ENCODE measurements at places on chromosomes 4 and X.

DNA sequence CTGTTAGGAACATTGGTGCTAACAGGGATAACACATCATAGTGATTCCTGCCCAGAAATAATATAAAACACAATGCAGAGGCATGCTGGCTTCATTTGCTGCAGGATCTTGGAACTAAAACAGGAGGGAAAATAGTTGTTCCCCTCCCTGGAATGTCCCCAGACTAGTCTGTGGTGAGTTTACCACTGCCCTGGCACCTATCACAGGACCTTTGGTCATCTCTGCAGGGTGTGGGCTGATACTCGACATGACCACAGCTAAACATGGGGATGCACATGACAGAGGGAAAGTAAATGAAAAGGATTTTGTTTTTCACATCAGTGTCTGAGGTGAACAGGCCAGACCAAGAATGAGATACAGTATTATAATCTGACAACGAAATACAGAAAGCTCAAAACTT is 160.2 kb upstream of the DKK2 start:
- no peak for DNase-seq

GRCh38 chr4:8550691-8551090 is 29.5 kb upstream of the GPR78 start:
- no peak for DNase-seq

GRCh38 chrX:9298221-9298620 is 166.6 kb upstream of the TBL1X start:
- DNase-seq: no peak

DNA sequence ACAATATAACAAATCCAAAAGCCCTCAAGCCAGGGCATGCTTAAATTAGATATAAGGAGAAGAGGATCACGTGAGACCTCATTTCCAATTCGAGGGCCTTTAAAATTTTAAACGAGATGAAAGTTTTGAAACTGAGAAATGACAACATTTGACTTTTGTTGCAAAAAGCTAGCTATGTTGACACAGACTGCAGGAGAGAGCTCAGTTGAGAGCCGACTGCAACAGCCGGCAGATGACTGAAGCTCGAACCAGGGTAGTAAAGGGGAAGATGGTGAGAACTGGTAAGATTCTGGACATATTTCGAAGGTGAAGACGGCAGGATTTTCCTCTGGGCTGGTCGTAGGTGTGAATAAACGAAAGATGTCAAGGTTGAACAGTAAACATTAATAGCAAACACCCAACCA is 773 bp downstream of the PRMT9 start:
- DNase-seq: no peak

GRCh38 chr4:73450398-73451004 is 14.5 kb downstream of the AFP start:
- no peak for DNase-seq

GRCh38 chr4:40480291-40480690 is 145.2 kb downstream of the CHRNA9 start:
- DNase-seq: no peak

DNA sequence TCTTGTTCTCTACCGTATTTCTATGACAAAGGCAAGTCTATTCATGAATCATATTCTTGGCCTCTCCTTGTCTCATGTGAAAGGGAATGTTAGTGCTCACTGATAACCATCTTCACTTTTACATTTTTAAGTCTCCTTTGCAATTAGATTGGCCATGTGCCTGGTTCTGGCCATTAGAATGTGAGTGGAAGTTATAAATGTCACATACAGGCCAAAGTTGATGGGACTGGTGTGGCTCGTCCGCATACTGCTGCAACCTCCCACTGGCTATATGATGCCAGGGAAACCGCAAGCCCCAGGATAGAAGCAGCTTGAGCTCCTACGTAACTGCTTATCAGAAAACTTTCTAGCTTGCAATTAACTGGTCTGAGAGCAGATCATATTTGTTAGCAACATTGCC is 86.1 kb downstream of the MAGEC1 start:
- no peak for DNase-seq

- DNase-seq: no peak
Observed at GRCh38 chr4:3489451-3489962, 26.4 kb downstream of the DOK7 start.

GRCh38 chrX:130197464-130197863 is 25.7 kb downstream of the RAB33A start:
- DNase-seq: no peak

- no peak for DNase-seq
Observed at GRCh38 chr4:46870411-46870810, 38.6 kb downstream of the COX7B2 start.

DNA sequence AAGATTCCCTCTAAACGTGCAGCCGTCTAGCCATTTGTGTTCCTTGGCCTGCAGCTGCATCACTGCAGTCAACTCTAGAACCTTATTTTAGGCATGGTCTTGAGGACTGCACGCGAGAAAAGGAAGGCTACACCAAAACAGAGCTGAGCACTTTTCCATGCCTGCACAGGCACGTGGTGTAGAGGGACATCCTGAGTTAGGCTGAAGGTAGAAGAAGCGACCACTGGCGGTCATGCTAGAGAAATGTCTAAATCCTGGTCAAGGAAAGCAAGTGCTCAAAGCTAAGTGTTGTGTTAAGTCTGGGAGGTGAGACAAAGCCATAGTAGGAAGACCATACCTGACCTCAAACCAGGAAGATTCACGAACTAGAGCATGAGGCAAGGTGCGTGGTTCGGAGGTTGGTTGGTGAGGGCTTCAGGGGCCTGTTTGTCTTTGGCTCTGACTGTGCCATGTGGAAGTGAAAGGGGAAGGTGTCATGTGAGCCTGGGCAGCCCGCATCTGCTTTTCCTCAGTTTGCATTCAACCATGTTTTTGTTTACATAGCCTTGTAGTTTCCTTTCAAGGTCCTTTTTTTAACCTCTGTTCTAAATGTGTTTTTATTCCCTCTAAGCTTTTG is 203.8 kb downstream of the AASDH start:
- no peak for DNase-seq

- DNase-seq: no peak
Observed at GRCh38 chr4:145566086-145566708, 53.0 kb upstream of the MMAA start.

DNA sequence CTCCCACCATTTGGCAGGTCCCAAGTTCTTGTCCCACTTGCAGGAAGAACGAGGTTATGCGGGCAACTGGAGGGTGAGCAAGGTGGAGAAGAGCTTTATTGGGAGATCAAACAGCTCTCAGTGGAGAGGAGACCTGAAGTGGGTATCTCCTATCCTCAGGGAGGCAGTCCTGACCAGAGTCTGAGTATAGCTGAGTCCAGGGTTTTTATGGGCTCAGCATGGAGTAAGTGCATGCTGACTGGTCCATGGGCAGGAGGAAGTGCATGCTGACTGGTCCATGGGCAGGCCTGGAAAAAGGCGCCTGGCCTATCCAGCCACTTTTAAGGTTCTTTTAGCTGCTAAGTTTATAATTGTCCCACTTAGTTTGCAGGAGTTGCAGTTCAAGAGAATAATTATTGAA is 7.4 kb upstream of the HNRNPD start:
- no peak for DNase-seq

DNA sequence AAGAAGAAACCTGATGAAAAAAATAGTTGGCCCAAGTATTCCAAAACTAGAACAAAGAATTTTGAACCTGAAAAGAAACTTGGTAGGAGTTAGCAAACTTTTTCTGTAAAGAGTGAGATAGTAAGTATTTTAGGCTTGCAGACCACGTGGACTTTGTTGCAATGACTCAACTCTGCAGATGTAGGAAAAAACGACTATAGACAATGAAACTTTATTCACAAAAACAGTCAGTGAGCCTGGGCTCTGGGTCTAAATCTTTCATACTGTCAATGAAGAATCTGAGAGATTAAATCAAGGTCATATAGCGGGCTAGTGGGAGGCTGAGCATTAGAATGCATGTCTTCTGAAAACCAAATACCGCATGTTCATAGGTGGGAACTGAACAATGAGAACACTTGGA is 23.0 kb downstream of the SH3D19 start:
- no peak for DNase-seq

DNA sequence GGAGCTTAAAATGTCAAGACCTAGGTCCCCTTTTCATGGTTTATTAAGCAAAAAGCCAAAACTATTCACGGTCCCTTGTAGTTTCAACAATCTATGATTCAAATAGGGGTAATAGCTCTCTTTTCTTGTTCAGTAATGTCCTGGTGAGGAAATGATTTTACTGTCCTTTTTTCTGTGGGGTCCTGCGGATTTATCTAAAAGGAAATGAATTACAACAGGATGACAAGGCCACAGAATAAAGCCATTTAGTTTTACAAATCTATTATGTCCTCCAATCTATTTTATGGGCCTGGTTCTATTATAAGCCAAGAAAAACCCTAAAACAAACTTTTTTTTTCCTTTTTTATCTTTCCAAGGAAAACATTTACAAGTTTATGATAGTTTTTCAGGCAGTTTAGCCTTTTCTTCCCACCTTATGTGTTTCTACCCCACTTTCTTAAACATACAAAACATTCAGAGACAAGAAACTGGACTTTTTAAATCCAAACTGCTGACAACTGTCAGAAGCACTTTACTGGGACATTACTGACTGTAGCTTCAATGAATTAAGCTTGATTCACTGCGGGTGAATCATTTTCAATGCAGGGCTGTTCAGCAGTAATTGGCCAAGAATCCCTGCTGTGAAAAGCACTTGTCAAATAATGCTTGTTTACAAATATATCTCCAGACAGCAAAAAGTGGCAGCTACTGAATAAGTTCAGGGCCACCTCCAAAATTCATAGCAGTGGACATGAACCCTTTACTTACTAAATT is 4.3 kb downstream of the EPHA5 start:
- DNase-seq: no peak

DNA sequence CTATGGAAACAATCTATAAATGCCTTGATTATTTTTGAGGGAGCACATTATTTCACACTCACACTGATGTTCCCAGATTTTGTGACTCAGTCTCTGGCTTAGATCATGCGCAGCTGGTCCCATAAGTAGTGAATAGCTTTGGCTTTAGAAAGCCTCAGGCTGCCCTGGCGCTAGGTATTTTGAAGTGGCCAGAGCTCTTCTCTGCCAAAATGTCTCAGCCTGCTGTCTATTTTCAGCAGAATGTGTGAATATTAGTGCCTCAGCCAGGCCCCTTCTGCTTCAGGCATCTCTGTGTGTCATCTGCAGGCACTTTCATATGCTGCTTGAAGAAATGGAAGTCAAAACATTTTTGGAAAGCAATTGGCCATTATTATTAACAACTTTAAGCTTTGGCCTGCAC is 931.0 kb upstream of the INTU start:
- DNase-seq: no peak

- no peak for DNase-seq
Observed at GRCh38 chr4:13262816-13263215, 221.3 kb downstream of the RAB28 start.

DNA sequence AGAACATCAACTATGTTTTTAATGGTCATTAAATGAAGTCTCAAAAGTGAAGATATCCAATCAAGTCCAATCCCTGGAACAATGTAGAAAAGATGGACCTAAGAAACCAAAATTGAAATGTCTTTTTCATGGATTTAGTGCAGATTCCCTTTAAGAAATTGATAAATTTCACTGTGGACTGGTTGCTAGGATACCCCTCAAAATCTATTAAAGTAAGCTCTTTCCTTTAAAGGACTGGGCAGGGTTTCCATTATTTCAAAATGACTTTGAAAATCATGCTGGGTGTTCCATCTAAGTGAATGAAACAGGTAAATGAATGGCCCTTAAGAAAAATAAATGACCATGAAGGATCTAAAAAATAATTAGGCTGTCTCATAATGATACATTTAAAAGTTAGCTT is 28.6 kb downstream of the PLRG1 start:
- DNase-seq: no peak

DNA sequence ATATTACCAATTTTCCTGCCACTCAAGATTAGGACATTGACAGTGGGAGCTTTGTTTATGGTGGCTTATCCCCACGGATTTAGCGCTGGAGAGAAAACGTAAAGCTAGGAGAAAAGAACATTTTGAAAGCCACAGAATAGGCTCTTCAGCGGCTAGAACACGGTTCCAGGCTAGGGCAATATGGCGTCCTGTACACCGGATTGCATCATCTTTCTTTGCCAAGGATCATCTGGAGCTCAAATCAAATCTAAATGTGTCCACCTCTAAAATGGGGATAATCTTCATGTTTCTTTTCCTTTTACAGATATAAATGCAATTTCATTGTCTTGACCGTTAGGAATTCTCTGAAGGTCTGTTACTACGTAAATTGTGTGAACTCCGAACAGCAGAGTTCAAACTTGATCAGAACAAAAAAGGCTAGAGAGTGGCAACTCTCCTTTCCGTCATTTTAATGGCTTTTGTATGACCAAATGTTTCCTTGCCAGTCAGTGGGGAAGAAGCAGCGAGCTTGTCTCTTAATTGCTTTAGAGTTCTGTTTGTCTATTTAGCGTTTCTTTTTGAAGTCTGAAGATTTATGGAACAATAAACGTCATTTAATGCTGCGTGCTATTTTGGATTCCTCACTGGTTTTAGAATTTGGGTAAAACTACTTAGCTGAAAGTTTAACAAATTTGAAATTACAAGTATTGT is 2.6 kb upstream of the WWC2 start:
- no peak for DNase-seq

DNA sequence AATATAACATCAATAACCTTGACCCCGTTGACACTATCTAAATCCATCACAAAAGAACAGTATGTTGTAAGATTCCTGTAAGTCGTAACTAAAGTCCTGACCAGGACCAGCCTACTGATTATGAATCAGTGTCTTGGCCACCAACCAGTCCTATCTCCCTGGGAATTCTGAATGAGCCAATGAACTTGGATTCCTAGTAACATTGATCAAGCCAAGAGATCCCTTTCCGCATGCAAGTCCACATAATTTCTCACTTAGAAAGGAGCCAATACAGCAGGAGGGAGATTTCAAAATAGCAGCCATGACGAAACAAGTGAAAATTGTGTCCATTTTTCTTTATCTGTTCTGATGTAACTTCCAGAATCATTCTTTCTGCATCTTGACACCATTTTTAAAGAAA is 9.5 kb downstream of the XPNPEP2 start:
- no peak for DNase-seq

DNA sequence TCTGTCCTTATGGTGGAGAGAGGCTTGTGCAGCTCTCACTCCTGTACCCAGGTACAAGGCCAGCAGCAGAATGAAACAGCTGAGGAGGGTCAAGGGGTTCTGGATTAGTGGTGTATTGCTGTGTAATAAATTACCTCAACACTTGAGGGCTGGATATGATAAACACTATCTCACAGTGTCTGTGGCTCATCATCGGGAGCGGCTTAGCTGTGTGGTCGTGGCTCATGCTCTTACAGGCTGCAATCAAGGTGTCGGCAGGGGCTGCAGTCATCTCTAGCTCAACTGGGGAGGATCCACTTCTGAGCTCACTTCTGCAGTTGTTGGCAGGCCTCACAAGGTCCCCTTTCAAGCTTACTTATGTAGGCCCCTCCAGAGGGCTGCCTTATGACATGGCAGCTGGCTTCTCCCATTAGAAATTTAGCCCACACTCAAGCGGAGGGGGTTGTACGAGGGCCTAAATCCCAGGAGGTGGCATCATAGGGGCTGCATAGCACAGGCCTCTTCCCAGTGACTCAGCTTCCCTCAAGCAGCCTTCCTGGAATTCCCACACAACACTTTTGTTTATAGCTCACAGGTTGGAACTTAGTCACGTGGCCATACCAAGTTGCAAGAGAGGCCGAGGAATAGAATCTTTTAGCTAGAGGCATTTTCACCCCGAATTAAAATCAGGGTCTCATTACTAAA is 148.2 kb upstream of the RPS6KA3 start:
- DNase-seq: no peak

All from GM19239 (cell line).